ENCODE measurements at places on chromosomes 6 and 20. TPM values are rescaled to one million over a fixed set of nuclear protein-coding genes. Genes with fewer than 3 reads are reported as not detected.

The GTSF1L gene
- not detected for total RNA-seq

The EGFL8 gene
- total RNA-seq, result 8.4 TPM

The ZKSCAN4 gene
- total RNA-seq, result 5.1 TPM

The GNAS-AS1 gene
- not detected for total RNA-seq

The PYGB gene
- 216 TPM for total RNA-seq

Measured in subcutaneous adipose tissue (tissue), 4 donors.